ENCODE measurements at places on chromosomes 7 and 10.

DNA sequence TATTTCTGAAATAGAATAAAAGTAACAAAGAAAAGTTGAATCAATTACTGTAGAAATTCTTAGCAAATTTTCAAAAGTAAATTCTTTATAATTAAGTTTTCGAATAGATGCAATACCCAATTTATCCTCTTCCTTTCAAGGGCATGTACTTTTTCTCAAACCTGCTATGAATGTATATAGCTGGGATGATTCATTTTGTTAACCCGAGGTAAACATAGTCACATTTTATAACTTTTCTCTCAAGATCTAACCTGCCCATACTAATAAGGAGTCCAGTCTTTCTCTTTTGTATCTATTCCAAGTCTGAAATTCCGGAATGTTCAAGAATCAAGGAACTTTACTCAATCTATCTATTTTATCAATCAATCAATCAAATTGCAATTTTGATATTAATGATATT is 1072.9 kb downstream of the REEP3 start:
- DNase-seq: no peak

GRCh38 chr7:47153058-47153457 is 428.9 kb downstream of the TNS3 start:
- no peak for DNase-seq

- DNase-seq: no peak
Measured at GRCh38 chr10:128661404-128662197, 535.4 kb upstream of the MKI67 start.

DNA sequence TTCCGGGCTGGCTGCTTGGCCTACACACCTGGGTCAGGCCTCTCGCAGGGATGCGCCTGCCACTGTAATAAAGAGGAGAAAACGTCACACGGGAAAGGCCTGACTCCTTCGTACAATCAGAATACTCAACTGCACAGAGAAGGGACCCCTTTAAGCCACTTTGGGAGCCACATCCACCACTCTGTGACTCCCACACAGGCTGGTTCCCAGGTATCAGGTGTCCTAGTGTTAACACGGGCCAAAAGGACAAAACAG is 5.8 kb upstream of the ZNF736 start:
- no peak for DNase-seq

DNA sequence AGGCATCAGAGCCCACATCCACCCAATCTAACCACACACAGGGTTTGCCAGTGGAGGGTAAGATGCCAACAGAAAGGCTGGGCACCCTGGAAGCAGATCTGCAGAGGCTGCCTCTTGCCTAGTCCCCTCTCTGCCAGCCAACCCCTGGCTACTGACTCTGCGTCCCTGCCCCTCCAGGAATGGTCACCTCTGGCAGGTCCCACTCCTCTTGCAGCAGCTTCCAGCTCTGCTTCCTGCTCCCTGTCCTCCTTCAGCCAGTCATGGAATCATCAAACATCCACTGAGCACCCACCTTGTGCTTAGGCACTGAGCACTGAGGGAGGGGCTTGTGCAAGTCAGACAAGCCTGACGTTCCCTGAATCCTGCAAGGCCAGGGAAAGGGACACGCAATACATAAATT is 20.1 kb upstream of the HABP2 start:
- no peak for DNase-seq

Data from effector memory CD4-positive, alpha-beta T cell (primary cell).